ENCODE measurements at places on chromosomes 7 and 10.

DNA sequence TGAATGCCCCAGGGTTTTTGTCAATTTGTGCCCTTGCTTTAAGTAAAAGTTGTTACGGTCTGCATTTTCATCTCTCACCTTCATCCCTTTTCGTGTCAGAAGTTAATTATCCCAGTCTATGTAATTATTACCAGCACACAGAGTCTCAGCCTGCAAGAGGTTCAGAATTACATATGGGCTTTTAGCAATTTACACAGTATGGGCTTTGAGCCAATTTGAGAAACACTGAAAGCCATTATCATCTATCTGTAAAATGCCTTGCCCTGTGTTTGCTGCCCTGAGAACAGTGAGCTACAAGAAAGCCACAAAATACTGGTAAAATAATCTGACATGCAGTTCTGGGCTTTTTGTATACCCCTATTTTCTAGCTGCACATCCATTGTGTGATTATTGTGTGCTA, 125.6 kb upstream of the STEAP4 start:
- no peaks in the 10 kb centered on the region for H3K36me3 ChIP-seq
- no peak overlapping the region for H3K27ac ChIP-seq
- H3K4me1 ChIP-seq = no peaks in the 10 kb centered on the region
- no peak for DNase-seq
- no peaks in the 10 kb centered on the region for H3K27me3 ChIP-seq
- H3K4me3 ChIP-seq = no peak overlapping the region

DNA sequence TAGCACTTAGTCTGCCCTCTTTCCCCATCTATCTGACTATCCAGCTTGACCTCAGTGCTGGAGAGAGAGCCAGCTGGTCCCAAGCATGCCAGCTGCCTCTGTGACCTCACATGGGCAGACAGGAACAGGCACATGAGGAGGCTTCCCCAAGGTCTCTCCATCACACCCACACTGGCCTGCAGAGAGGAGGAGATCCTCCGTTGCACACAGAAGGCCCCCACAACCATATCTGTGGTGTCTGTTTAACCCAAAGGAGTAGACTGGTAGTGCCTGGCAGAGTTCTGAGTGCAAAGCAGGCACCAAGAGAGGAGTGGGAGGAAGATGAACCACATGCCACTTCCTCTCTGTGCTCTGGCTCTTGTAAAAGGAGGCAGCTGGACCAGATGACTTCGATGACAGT, 4.8 kb upstream of the ANK3 start:
- no peaks in the 10 kb centered on the region for H3K36me3 ChIP-seq
- no peaks in the 10 kb centered on the region for H3K27me3 ChIP-seq

- H3K4me1 ChIP-seq = peaks cover 14% of the 10 kb centered on the region
- H3K36me3 ChIP-seq = no peaks in the 10 kb centered on the region
- H3K27ac ChIP-seq = no peak overlapping the region
- H3K27me3 ChIP-seq = no peaks in the 10 kb centered on the region
- no peak overlapping the region for H3K4me3 ChIP-seq
These were observed 356.2 kb downstream of the RNLS start for GRCh38 chr10:88226891-88227290.

DNA sequence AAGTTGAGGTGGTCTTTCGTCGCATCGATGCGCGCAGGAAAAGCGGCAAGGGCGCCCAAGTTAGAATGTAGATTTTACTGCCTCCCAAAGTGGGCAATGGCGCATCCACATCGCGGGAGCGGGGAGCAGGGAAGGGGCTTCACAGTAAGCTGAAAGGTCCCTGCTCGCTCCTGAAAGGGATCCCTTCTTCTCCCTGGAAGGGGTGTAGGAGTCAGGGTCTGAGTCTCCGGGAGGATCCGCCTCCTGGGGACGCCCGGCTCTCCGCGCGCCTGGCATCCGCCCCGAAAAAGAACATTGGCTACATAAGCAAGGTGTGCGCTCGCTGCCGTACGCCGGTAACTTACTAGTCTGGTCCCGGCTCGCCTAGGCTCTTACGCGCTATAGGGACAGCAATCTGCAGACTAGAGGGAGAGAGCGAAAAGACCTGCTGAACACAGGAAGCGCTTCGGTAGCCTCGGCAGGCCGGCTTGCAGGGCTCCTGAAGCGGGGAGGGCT, 804 bp downstream of the UNC5B start:
- H3K27me3 ChIP-seq = no peaks in the 10 kb centered on the region
- H3K27ac ChIP-seq = peak overlapping the region; percentile 39
- peak overlapping the region; percentile 49 for H3K4me3 ChIP-seq

Data from ovary (tissue), 10 donors.